ENCODE measurements at places on chromosomes 5 and 9. TPM values are rescaled to one million over a fixed set of nuclear protein-coding genes. Genes with fewer than 3 reads are reported as not detected.

Gene PTGS1
- 1.8 TPM for total RNA-seq

Gene CRAT
- 19.3 TPM for total RNA-seq

Gene SYK
- total RNA-seq: not detected

Gene GNG10
- total RNA-seq: 84.6 TPM

Gene TNFSF15
- total RNA-seq: not detected

Gene ANXA6
- 97.6 TPM for total RNA-seq

Gene IFNA13
- total RNA-seq: not detected

Gene SNCAIP
- total RNA-seq: 5.4 TPM

Gene DIRAS2
- not detected for total RNA-seq

Gene EGFLAM
- 0.15 TPM for total RNA-seq

Gene KCNIP1
- total RNA-seq: 2.8 TPM

Gene CDX1
- total RNA-seq: not detected

All from neural progenitor cell (in vitro differentiated cells).